ENCODE measurements at places on chromosomes 11 and 22.

DNA sequence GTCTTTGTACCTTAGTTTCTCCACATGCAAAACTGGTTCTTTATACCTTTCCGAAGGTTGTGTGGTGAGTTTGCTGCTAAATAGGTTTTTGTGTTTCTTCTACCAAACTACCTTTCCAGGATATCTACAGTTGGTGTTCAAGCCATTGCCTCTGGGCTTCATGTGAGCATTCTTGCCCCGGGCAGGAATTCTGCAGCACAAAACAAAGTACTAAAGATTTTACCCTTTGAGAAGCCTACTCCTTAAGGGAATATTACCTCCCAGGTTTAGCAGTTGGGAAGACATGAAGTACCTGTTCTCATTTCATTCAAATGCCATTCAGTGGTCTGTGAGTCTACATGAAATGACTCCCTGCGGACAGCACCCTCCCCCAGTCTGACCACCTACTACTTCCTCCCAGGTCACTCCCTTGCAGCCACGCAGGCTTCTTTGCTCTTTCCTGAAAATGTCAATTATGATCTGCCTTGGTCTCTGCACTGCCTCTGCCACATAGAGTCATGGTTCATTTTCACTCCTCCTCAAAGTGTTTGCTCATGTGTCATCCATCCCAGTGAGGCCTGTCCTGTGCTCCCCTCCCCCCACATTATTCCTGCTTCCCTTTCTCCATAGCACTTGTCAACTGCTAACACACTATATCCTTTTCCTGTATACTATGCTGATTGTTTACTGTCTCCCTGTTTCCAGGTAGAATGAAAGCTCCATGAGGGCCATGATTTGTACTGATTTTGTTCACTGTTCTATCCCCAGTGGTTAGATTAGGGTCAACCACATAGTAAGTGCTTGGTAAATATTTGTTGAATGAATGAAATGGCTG, 36.9 kb downstream of the PACS1 start:
- DNase-seq = no peak

- DNase-seq = no peak
Measured at GRCh38 chr11:64719406-64719805, 3.6 kb downstream of the NRXN2 start.

GRCh38 chr11:123494195-123495050, 64.4 kb downstream of the GRAMD1B start:
- no peak for DNase-seq

DNA sequence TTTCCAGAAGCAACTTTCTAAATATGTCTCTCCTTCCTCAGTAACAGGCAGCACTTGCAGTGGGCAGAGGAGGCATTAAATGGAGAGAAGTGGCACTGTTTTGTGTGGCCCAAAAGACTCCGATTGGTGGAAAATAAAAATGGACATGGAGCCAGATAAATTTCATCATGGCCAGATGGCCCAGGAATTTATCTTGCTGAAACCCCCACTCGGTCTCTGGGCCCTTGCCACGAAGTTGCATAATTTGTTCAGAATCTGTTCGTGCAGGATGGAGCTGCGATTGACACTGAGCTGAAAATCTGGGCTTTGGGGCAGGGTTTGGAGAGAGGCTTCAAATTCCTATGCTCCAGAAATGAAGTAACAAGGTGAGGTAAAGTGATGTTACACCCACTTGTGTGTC, 65.5 kb downstream of the C11orf91 start:
- DNase-seq = no peak

- DNase-seq = no peak
Measured at GRCh38 chr11:128904656-128905344, 13.6 kb downstream of the KCNJ5 start.

DNA sequence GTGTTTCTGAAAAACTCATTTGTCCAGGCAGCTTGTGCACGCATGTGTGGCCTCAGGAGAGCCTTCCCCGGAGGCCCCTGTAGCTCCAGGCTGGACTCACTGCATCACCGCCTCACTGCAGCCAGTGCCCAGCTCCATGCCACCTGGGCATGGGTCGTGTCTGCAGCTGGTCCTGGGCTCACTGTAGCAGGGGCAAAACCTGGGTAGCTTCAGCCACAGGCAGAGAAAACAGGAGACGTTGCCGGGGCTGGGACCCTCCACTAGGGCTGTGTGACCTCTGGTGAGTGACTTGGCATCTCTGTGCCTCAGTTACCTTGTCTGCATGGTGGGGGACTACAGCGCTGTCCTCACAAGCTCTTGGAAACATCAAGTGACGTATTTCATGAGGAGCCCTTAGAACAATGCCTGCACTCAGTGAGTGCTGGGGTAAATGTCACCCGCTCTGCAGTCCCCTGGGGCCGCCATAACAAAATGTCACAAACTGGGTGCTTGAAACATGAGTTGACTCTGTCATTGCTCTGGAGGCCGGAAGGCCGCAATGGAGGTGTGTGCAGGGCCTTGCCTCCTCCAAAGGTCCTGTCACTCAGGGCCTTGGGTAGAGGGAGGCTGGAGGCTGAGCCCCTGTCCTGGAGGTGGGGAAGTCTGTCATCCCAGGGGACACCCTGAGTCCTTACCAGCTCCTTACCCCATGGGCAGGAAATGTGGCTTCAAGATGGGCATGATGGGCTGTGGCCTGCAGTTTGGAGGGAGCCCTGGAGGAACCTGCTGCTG, 488.7 kb downstream of the TBC1D22A start:
- DNase-seq = no peak

DNA sequence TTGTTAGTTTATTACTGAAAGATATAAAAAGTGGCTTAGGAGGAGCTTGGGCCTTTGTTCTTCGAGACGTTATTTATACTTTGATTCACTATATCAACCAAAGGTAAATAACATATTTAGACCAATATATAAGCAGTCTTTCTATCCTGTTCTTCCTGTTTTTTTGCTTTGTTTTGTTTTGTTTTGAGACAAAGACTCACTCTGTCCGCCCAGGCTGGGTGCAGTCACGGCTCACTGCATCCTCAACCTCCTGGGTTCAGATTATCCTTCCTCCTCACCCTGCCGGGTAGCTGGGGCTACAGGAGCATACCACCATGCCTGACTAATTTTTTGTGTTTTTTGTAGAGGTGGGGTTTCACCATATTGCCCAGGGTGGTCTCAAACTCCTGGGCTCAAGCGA, 66.8 kb downstream of the ATM start:
- no peak for DNase-seq

GRCh38 chr22:36067235-36067558, 38.6 kb upstream of the RBFOX2 start:
- DNase-seq = no peak

GRCh38 chr11:66497206-66497605, 13.2 kb upstream of the BBS1 start:
- no peak for DNase-seq
